Activated effector memory CD4-positive, alpha-beta T cell treated with anti-CD3 and anti-CD28 coated beads, Interleukin-2, amount 50 U/mL, for 16 hours (primary cell): ENCODE measurements at places on chromosomes 13 and 19.

- no peak for DNase-seq
Observed at GRCh38 chr13:112573710-112574109, 14.2 kb downstream of the TUBGCP3 start.

DNA sequence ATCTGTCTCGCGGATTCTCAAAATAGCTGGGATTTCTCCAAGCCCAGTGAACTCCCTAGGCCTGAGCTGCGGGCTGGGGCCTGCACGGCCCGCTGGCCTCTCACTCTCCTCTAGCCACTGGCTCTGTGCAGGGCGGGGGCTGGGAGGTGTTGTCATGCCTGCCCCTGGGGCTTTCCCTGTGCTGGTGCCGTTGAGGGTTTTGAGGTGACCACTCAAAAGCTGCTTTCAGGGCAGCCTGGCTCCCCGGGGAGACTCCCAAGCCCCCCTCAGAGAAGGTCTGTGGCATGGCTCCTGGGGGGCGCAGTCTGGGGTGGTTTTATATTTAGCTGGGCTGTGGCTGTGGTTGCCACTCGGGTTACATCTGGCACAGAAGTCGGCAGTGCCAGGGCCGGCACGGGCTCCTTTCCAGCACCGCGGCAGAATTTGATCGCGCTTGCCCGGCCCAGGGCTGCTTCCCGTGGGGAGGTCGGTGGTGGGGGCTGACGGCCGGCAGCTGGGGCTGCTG lies 10.0 kb downstream of the NDUFB7 start:
- DNase-seq = no peak

GRCh38 chr13:26679411-26680122 lies 81.0 kb downstream of the GPR12 start:
- no peak for DNase-seq

GRCh38 chr19:17576758-17577456 lies 21.5 kb downstream of the COLGALT1 start:
- no peak for DNase-seq

- no peak for DNase-seq
Observed at GRCh38 chr13:41708713-41709112, 251.4 kb downstream of the RGCC start.

DNA sequence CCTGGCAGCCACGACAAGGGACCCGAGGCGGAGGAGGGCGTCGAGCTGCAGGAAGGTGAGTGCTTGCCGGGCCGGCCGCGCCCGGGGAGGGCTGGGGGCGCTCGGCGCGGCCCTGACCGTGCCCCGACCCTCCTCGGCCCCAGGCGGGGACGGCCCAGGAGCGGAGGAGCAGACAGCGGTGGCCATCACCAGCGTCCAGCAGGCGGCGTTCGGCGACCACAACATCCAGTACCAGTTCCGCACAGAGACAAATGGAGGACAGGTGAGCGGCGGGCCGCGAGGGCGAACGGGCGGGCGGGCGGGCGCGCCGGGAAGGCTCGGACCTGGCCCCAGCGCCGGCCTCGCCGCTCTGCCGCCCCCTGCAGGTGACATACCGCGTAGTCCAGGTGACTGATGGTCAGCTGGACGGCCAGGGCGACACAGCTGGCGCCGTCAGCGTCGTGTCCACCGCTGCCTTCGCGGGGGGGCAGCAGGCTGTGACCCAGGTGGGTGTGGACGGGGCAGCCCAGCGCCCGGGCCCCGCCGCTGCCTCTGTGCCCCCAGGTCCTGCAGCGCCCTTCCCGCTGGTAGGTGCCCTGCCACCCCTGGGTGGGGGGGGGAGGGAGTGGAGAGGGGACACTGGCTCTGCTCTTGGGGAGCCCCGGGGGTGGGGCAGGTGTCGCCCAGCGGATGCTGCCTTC lies 816 bp downstream of the USF2 start:
- peak; percentile 92 for DNase-seq

- peak; percentile 91 for DNase-seq
Observed at GRCh38 chr13:51451467-51452360, 1.1 kb downstream of the INTS6 start.

GRCh38 chr13:96252903-96253302 lies 163.0 kb downstream of the HS6ST3 start:
- no peak for DNase-seq

DNA sequence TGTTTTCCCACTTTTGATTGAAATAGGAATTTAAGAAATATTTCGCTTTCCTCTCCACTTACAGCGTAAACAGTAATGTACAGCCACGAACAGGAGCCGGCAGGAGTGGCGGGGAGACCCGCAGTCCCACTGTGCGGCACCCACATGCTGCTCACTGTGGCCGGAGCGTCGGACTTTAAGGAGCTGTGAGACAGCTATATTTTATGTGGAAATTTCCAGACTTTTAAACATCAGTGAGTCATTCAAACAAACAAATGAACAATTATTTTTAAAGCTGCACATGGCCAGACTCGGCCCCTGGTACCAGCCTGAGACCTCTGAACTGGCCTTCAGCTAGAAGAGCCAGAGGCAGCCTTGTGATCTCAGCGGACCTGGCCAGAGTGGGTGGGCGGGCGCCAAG lies 52.5 kb downstream of the CRYL1 start:
- no peak for DNase-seq
